ENCODE measurements at places on chromosomes 11 and 22.

DNA sequence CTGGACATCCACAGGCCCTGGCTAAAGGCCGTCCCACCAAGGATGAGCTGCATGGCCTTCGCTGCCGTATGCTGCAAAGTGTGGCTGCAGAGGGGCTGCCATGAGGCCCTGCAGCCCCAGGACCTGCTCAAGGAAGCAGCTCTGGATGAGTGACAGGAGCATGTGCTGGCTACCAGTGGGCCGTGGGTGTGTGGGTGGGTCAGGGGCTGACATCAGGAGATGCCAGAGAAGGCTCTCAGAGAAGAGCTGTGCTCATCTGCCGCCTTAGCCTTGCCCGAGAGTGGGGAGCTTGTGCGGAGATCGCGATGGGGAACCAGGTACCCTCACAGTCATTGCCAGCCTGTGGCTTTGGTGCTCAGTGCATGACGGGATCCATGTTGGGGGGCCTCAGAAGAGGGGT, 41.3 kb downstream of the SCUBE1 start:
- no peak for DNase-seq

- DNase-seq = no peak
Measured at GRCh38 chr11:4605057-4605456, 3.0 kb downstream of the TRIM68 start.

DNA sequence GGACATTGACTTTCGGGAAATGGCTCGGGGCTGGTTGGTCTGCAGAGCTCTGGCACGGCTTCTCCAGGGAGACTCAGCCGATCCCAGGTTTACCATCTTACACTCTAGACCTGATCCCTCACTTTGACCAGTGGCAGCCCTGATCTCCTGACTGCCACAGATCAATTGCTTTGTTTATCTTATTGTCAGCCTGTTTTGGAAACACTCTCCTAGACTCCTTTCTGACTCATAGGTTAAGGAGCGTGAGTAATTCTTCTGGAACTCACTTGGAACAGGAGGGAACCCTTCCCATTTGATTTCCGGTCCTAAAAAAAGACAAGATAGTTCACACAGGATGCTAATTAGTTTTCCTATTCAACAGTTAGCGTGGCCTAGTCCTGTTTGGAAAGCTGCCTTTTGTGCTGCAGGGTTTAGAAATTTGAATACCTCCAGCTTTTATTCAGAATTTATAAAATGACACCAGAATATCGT, 16.0 kb upstream of the BMAL1 start:
- no peak for DNase-seq

GRCh38 chr11:42764936-42765335, 546.9 kb upstream of the API5 start:
- DNase-seq = no peak

Data from NCI-H1694 treated with DMSO at 0.1 percent for 48 hours (cell line).